Suppressor macrophage (primary cell): ENCODE measurements at places on chromosomes 11 and 22.

- no peak for DNase-seq
Observed at GRCh38 chr11:122097419-122098001, 18.5 kb downstream of the BLID start.

DNA sequence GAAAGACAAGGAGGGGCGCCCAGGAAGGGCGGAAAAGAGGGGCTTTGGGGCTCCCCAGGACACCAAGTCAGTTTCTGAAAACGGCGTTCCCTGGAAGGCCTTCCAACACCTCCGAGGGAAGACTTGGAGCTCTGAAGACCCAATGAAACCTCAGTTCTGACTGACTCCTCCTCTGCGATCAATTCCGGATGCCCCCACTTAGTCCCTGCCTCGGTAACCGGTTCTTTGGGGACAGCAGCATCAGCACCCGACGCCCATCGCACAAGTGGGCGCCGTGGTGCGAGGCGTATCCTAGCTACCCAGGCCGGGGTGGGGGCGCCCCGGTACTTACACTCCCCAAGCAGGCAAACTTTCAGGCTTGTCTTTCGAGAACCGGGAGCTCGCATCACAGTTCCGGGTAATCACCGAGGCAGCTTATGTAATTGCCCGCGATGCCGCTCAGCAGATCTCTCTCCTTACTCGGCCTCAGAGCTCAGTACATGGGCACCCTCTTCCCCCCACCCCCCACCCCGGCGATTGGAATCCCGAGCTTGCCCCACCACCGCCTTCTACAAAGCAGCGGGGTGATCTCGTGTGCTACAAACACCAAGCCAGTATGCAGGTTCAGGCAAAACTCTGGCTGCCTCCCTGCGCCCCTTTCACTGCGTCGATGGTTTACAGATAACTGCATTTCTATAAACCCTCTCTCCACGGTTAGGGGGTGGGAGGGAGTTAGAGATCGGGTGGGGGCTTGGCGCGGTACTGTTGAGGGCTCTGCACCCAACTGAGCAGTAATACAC lies 2.0 kb downstream of the TENM4 start:
- no peak for DNase-seq

- DNase-seq: no peak
Observed at GRCh38 chr11:85756401-85757200, 54.3 kb downstream of the SYTL2 start.

GRCh38 chr11:24390762-24391161 lies 106.1 kb upstream of the LUZP2 start:
- DNase-seq: no peak
